CD8-positive, alpha-beta T cell (primary cell): ENCODE measurements at places on chromosomes 7 and 10. TPM values are rescaled to one million over a fixed set of nuclear protein-coding genes. Genes with fewer than 3 reads are reported as not detected.

DNA sequence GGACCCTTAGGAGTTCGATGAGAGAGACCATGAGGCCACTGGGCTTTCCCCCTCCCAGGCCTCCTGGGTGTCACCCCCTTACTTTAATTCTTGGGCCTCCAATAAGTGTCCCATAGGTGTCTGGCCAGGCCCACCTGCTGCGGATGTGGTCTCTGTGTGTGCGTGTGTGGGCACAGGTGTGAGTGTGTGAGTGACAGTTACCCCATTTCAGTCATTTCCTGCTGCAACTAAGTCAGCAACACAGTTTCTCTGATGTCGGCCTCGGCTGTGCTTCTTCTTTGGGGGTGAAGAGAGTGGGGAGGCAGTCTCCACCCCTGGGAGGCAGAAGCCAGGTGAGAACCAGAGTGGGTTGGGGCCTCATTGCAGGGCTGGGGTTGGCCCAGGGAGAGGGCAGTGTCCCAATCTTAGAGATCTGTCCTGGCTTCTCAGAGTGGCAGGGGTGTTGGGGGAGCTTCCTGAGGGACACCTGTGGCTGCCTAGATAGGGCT is 1.5 kb downstream of the PVRIG start:
- peak; percentile 77 for DNase-seq

NPSR1 gene
- total RNA-seq: not detected

DNA sequence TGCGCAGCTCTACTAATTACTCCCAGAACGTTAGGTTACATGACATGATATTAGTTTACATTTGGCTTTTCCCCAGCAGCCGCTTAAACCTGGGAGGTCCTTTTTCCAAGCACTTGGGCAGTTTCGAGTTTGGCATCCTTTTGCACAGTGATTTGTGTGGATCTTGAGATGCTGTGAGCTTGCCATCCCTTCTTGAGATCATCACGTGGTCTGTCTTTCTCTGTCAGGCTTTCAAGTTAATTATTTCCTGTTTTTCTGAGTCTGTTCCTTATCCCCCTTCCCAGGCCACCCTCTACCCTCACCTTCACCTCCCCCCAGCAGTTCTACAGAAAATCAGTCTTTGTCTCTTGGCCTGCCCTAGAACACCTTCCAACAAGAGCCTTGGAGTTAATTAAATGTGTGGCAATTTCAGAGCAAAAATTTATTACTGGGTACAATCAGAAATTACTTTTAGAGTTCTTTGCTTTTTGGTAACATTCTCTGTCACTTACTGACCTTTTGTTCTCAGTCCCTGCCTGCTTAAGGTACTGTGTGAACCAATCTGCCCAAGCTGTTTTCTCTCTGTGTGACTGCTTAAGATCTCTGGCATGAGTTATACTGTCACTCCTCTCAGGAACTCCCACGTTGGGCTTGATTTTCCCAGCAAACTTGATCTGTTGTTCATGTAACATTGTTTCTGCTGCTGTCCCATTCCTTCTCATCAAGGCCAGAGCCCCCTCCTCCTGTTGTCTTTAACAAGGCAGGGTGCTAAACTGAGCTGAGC is 3.1 kb upstream of the SLF2 start:
- no peak for DNase-seq

DNA sequence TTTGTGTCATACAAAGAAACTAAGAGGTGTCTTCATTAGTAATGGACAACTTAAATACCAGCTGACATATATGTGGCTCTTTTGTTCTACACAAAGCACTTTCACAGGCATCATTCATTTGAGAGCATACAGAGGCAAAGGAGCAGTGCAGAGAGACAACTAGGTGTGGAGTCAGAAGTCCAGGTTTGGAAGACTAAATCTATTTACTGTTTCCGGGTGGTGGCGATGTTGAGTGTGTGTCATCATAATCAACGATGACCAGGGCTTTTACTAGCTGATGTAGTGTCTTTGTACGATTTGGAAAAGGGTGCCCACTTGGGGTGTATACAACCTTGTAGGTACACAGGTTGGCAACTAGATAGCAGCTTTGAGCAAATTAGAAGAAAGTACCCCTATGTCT is 195.5 kb upstream of the CCDC6 start:
- DNase-seq: no peak

DNA sequence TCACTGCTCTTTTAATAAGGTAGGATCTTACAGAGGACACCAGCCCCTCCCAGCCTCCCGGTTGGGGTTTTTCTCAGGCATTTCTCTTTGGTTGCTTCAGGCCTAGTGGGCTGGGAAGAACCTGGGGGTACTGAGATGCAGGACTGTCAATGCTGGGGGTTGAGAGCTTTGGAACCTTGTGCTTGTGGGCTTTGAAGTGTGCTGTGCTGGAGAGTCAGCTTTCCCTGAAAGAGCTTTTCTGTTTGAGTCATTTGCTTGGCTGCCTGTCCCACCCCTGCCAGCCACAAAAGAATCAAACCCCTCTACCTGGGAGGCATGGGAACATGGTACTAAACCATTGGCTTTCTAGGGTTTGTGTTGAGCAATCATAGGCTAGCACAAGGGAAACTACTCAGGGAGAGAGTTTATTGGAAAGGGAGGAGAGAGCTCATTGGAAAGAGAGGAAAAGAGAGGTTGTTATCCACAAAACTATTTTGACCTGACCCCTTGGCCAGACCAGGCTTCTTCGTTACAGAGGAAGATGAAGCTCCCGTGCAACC is 1.4 kb downstream of the SCD start:
- no peak for DNase-seq

- DNase-seq: no peak
Measured at GRCh38 chr10:86553213-86553612, 31.6 kb upstream of the WAPL start.

OR6V1 gene
- not detected for total RNA-seq
